Stimulated activated CD4-positive, alpha-beta T cell treated with anti-CD3 and anti-CD28 coated beads, Interleukin-1b, Interleukin-23, amount 100 ng/mL, for 1 hour (primary cell): ENCODE measurements at places on chromosomes 1 and 21.

- no peak for DNase-seq
Observed at GRCh38 chr1:226596531-226597165, 48.1 kb downstream of the STUM start.

- no peak for DNase-seq
Observed at GRCh38 chr1:65002156-65002507, 35.8 kb upstream of the JAK1 start.

GRCh38 chr1:88744142-88744541 lies 60.1 kb downstream of the PKN2 start:
- no peak for DNase-seq

DNA sequence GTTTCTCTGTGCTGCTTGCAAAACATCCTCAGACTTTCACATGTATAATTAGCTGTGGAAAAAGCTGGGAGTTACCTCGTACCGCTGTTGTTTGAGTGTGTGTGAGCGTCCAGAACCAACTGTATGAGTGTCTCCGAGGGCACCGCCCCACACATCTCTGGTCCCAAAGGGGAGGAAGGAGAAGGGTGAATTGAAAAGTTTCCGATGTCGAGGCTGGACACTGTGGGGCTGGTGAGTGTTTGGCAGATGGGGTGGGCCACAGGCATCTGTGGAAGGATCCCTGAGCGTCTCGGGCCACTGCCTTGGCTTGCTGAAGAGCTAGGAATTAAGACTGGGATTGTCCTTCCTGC lies 1.2 kb downstream of the ATP2B4 start:
- no peak for DNase-seq

- no peak for DNase-seq
Observed at GRCh38 chr1:232596666-232597303, 33.1 kb downstream of the SIPA1L2 start.

- no peak for DNase-seq
Observed at GRCh38 chr21:40639616-40640194, 207.3 kb downstream of the DSCAM start.

GRCh38 chr1:152448095-152448494 lies 34.0 kb upstream of the CRNN start:
- no peak for DNase-seq

DNA sequence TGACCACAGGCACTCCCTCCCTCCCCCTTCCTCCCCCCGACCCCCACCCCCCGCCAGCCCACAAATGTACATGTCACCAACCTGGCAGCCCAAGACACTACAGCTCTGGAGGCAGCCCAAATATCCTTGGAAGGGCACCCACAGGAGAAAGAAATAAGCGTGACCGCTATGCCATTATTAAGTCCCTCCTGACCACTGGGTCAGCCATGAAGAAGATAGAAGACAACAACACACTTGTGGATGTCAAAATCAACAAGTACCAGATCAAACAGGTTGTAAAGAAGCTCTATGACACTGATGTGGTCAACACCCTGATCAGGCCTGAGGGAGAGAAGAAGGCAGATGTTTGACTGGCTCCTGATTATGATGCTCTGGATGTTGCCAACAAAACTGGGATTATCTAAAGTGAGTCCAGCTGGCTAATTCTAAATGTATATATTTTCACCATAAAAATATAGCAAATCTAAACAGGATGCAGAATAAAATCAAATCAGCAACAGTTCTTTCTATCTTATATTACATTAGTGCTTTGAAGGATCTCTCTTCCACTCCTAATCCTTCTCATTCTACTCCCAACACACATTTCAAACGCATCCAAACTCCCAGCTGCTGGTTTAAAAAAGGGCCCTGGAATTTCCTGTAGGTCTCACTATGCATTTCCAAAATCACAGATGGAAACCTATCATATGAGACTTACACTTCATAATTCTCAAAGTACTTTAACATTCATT lies 77.4 kb upstream of the SLFNL1 start:
- no peak for DNase-seq

DNA sequence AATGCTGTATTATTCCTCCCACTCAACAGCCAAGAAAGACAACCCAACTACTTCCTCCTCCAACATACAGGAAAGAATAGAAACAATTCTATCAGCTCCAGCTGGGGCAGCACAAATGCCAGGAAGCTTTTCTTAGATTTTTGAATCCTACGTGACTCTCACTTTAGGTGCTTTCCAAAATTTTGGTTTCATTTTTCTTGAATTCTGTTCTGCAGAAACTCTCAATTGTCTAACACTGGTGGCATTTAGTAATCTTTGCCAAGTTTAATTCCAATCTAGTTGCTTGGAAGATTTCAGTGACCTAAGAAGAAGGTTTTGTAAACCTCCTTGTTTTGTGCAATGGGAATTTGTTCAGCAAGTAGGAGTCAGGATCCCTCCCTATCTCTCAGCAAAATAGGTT lies 37.1 kb upstream of the DOCK7 start:
- DNase-seq, result no peak

GRCh38 chr1:212010004-212010403 lies 25.4 kb downstream of the INTS7 start:
- DNase-seq, result no peak

GRCh38 chr1:84078108-84078841 lies 65.8 kb upstream of the PRKACB start:
- no peak for DNase-seq

DNA sequence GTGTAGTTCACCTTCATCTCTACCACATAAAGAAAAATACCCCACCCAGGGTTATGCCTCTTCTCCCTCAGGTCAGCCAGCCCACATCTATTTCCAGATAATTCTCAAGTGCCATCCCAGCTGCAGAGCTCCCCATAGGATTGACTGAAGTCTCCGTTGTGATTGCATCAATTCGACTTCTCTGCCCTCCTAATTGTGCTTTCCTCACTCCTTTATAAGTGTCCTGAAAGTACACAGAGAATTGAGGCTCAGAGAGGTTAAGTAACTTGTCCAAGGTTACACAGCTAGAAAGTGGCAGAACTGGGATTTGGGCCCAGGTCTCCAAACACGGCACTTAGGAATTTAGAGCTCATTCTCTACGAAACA lies 15.0 kb downstream of the ZSWIM5 start:
- no peak for DNase-seq

DNA sequence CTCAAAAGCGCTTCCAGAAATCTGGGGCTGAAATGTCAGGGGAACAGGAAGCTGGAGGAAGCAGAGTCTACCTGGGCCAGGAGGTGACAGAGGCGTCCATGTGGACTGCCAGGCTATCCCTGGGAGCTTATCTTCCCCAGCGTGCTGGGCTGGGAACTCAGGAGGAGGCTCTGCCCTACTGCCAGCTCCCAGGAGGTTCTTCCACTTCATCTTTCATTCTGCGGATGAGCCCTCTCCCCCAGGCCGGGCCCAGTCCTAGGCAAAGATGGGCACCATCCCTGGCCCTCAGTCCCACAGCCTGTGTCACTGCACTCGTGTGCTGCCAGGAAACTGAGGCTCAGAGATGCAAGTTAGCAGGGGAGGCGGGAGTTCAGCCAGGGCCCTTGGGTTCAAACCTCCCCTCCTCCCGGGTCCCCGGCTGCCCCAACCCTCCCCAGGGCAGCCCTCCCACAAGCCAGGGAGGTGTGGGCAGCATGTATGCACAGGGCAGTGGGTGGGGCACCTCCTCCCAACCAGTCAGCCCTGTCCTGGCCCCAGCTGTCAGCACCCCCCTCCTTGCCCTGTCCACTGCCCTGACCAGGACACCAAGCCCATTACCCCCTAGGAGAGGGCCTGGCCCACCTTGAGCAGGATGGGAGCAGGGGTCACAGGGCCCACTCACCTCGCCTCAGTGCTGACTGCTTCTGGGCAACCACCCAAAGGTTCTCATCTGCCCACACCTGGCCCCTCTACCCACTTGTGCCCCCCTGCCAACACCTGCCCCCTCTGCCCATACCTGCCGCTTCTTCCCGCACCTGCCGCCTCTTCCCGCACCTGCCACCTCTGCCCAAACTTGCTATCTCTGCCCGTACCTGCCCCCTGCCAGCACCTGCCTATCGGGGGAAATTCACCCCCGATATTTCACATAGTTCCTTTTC lies 226.0 kb downstream of the NPHP4 start:
- no peak for DNase-seq

DNA sequence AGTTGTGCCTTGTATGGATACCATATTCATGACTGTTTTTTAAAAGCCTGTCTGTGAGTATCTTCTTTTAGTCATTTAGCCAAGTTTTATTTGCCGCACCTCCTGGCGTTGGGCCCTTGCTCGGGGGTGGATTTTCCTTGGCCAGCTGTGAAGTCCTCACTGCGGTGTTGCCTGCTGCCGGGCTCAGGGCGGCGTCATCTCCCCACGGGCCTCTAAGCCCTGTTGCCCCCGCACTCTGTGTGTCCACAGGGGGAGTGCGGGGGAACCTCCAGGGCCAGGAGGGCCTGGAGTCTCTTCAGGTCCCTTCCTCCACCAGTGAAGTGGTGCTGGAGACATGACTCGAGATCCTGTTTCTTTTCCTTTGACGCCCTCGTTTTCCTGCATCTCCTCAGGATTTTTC lies 65.8 kb upstream of the DIP2A start:
- DNase-seq, result no peak

DNA sequence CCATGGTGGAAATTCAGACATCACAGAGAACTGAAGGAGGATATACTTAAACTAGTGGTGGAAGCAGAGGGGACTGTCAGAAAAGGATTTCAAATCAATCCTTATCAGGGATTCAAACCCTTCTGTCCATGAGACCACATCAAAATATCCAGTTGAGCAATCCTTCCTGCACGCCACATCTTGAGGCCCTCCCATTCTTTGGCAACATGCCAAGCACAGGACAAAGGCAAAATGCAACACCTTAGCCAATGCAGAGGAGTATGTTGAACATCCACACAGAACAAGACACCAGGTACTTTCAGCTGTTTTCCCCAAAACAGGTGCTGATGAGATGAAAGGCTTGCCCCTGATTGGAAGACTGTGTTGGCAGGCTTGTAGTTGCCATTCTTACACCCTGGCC lies 81.8 kb upstream of the PLXNA2 start:
- no peak for DNase-seq

DNA sequence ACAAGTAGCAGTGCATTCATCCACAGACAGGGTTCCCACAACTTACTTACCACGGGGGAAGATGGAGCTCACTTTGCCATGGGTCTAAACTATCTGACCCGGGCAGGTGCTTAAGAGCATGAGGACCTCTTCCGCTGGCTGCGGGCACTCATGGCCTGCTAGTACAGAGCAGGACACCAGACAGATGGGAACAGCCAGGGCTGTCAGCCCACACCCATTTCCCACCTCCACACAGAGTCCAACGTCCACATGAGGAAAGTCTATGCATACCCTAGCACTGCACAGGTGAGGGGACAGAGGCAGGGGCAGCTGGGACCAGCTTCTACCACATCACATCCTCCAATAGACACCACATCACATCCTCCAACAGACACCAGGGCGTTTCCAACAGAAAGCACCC lies 35.8 kb upstream of the PRDM15 start:
- DNase-seq, result no peak

DNA sequence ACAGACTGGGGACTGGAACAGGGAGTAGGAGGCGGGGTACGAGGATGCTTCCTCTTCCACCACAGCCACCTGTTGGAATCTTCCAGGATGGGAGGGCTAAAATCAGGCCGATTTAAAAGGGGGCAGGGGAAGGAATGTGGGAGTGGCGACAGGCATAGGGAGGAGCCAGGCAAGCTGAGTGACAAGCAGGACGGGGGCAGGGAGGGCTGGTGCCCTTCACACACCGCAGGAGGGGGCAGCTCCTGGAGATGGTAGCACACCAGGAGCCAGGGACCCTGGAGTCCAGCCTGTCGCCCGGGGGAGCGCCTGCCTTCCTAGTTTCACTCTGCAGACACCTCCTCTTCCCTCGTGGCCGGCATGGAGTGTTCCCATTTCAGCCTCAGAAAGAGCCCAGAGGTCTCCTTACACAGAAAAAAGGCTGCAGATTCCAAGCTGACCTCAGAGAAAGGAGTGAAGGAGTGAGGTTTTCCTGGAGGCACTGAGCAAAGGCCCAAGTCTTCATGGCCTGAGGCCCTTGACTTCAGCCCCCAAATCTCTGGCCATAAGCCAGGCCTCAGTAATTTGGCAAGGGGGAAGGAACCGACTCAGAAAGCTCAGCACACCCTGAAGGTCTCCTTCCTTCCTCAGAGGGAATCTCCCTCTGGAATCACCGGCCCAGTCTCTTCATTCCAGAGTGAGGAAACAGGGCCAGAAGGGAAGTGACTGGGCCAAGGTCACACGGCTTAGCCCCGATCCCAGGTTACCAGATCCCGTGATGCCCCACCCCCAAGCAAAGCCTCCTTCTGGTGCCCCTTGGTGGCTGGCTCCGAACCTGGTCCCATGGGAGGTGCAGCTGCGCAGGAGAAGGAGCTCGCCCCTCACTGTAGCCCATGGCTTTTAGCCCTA lies 8.1 kb downstream of the BLACAT1 start:
- DNase-seq, result no peak

DNA sequence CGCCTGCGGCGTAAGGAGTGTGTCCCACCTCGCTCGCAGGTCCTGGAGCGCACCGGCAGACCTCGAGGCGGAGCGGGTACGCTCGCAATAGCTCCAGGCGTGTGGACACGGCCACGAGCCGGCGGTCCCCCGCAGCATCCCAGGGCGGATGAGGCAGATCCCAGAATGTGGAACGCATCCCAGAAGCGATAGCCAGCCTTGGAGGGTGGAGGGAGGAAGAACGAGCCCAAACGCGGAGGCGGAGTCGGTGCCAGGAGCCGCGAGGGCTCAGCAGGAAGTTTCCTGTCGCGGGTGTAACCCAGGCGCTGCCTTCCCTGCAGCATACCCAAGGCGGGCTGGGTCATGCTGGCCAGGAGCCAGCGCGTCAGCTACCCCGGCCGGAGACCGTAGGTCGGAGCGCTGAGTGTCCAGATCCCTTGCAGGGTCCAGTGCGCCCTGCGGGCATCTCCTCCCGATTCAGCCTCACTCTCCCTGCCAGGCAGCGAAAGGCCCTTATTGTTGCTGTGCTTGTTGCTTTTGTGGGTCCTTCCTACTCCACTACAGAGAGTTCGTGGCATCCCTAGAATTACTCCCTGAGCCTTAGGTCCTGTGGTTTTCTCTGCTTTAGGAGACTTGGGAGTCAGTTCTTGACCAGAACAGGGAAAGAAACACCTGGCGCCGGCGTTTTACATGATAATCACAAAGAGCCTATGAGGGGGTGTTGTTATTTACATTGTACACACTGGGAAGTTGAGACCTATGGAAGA lies 27.7 kb downstream of the STYXL2 start:
- DNase-seq, result no peak

- no peak for DNase-seq
Observed at GRCh38 chr1:23726686-23727085, 16.6 kb upstream of the ELOA start.

DNA sequence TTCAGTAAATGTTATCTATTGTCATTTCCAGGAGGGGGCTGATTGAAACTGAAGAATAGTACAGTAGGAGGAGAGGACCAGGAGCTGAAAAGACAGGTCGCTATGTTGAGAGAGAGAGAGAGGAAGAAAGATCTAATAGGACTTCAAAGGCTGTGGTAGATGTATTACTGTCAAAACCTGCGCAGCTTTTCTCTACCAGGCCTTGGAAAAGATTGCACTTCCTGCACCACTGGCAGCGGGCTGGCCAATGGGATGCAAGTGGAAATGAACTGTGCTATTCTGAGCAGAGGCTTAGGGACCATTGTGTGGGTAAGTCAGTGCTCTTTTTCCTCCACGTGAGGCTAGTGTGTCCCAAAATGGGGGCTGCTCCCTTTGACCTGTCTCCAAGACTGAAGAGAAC lies 47.1 kb downstream of the MDM4 start:
- no peak for DNase-seq

GRCh38 chr1:110976089-110976488 lies 12.4 kb upstream of the LRIF1 start:
- DNase-seq, result no peak
